SW 1271 (cell line): ENCODE measurements at places on chromosomes 3 and 15.

- DNase-seq = no peak
Measured at GRCh38 chr3:189239616-189240015, 67.8 kb downstream of the TPRG1 start.

GRCh38 chr15:30921781-30922479 lies 18.2 kb downstream of the FAN1 start:
- DNase-seq = no peak

- DNase-seq = no peak
Measured at GRCh38 chr3:19124752-19125151, 23.6 kb upstream of the KCNH8 start.

DNA sequence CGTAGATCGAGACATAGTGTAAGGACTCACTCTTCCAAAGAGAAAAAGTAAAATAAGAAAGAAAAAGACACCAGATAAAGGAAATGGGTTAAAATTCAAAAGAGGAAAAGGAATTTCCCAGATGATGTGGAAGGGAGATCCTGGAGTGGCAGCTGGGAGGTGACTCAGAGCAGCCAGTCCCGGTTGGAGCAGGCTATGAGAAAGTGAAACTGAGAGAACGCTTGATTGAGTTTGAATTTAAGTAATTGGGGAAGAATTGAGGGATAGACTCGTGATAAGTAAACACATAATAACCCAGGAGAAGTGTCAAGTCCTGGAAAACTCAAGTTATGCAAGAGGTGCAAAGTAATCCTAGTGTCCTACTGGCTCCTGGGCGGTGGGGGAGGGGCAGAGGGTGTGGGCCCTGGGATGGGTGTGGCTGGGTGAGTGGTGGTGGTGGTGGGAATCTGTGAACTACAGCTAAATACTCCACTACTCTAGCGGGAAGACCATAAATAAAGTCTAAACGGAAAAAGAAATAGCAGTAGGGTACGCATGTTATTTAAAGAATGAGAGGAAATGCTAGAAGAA lies 1.2 kb downstream of the PRR20G start:
- peak; percentile 8 for DNase-seq
